ENCODE measurements at places on chromosomes 6 and 20.

- no peak for DNase-seq
Observed at GRCh38 chr6:128821116-128821515, 61.8 kb upstream of the LAMA2 start.

GRCh38 chr6:82248273-82248735 lies 760 bp upstream of the IBTK start:
- no peak for DNase-seq

GRCh38 chr6:167122827-167123657 lies at the start of gene CCR6:
Gene CCR6, plus strand, starts transcription at chr6:167123096. Its CDS starts 13,039 bp downstream, at chr6:167136135.
- no peak for DNase-seq

DNA sequence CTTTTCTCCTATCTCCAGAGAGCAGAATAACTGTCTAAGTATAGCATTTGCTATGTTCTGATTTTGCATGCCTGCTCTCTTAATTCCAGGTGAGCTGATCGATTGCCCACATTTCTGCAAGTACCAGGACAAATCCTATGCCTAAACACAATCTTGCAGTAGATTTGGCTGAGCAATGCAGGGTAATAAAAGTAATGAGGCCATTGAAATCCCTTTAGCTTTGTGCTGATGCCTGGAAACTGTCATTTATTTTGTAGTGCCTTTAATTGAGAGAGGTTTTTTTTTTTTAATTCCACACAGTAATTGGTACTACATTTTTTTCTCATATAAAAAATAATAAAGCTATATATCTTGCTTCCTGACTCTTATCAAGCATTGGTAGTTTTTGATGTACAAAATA lies 252.3 kb downstream of the NKAIN2 start:
- no peak for DNase-seq

DNA sequence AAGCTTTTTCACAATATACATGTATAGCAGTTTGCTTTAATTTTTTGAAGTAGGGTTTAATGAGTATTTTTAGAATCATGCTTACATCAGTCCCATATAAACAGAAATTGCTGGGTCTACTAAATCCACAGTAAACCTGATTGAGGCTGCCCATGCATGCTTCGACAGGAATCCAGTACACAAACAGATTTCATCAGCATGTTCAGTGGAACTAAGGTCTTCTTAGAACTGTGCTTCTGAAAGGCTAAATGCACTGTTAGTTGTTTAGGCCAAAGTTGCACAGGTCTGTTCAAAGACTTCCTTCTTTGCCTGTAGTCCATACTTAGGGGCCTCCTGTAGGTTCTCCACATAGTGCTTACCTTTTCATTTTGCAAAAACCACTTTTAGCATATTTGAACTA lies 42.5 kb upstream of the THBS2 start:
- no peak for DNase-seq

DNA sequence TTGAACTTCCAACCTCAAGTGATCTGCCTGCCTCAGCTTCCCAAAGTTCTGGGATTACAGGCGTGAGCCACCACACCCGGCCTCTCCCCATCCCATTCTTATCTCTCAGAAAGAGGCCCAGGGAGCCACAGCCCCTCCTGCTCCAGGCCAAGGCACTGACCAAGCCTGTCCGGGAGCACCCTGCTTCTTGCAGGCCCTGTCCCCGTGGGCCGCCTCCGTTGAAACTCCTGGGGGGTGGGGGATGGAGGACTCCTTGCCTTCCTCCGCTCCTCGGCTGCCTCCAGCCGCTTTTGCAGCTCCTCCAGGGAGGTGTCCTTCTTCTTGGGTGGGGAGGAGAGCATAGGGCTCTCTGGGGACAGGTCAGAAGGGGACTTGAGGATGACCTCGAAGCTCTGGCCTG lies 9.7 kb downstream of the STMN3 start:
- no peak for DNase-seq

- DNase-seq = no peak
Observed at GRCh38 chr6:6663421-6664135, 75.1 kb downstream of the LY86 start.

DNA sequence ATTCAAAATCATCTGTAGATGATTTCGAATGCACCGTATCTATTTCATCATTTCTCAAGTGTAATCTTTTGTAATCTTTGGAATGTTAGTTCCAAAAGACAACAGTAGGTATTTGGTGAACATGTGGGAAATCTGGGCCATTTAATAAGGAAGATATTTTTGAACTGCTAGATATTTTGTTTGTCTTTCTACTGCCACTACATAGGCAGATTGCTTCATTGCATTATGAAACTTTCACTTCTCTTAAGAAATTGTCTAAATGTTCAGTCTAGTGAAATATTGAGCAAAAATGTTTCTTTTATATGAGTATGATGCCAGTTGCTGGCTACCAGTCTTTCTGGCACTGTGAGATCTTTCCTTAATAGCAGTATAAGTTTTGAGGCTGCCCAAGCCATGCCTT lies 527.8 kb upstream of the RNF217 start:
- no peak for DNase-seq

DNA sequence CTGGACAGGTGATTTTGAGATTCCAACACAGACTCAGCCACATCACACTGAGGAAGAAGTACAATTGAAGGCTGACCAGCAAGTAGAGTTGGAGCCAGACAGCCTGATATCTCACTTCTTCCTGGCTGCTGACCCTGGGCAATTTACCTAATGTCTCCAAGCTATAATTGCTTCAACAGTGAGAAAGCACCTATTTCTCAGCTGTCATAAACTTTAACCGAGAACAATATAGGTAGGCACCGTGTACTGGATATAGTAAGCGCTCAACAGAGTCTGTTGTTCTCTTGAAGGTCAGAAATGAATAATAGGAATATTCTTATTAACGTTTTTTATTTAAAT lies 28.3 kb downstream of the STX7 start:
- DNase-seq = no peak

DNA sequence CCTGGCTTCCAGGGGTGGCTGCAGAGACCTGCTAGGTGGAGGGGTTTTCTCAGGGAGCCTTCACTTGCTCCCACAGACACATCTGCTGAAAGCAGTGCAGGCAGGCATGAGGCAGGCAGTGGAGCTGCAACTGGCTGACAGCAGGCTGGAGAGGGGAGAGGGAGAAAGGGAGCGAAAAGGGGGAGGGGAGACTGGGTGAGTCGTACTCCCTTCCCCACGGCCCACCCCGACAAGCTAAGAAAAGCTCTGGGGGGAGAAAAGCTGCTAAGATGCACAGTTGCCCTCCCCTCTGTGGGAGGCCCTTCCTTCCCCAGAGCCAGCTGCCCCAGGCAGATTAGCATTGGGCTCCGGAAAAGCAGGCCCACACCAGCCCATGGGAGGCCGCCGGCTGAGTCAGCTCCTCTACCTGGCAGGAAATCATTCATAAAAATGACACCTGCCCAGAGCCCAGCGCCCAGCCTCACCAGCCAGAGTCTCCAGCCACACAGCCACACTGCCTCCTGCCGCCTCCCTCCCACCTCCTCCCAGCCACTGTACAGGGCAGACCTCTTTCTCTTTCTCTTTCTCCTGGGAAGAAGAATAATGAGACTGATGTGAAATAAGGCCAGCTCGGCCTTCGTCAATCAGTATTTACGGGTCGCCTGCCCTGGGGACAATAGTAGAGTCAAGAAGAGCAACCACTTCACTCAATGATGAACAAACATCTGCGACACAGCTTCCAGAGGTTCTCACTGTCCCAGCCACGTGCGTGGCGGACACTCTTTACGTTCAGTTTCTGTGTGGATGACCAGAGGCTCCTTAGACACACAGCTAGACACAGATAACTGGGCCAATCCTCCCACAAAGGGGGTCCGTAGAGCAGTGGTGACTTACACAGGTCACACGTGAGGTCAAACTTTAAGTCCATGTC lies 7.7 kb upstream of the C20orf203 start:
- DNase-seq = no peak

DNA sequence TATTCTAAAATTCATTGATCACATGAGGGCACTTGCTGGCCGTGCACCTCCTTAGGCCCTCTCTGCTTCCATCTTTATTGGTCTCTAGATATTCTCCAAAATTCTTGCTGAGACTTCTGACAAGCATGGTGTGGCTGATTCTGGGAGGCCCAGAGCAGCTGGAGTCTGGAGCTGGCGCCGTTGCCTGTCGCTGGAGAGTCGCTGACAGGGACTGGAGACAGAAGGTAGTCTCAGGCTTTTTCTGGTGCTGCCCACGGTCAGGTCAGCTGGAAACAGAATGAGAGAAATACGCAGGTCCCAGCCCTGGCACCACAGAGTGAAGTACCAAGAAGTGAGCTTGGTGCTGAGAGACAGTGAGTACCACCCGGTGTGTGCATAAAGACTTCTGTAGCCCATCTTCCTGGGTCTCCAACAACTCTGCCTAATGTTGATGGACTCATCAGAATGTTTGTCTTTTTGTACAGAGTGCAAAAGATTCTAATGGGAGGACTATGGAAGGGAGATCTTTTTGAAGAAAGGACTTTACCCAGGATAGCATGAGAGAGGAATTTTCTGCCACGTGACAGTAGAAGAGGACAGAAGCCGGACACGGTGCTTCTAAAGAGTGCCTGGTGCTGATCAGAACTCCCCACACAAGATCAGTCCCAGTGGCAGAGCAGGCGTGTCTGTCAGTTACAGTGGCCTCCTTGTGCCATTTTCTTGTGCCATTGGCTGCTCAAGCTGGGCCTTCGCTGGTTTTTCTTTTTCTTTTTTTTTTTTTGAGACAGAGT lies 1.8 kb upstream of the ALDH8A1 start:
- no peak for DNase-seq

- DNase-seq = no peak
Observed at GRCh38 chr6:29486577-29486976, 1.2 kb downstream of the MAS1L start.

GRCh38 chr6:24858177-24858653 lies 59.5 kb upstream of the ARMH2 start:
- no peak for DNase-seq

DNA sequence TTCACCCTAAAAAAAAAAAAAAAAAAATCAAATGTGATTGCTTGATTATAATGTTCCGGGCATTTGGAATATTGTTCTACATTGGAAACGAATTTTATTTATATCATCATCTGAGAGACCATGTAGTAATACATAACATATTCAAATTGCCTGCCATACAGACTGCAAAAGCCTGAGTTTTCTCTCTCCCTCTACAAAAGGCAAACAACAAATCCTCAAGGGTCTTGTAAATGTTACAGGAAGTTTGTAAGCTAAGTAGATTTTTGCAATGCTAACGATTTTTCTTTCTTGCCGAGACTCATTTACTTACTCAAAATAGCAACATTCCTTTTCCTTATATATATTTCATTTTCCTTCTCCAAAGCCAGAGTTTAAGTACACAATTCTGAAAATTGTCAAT lies 49.0 kb upstream of the HTR1E start:
- DNase-seq = no peak

GRCh38 chr20:18738055-18738454 lies 75.5 kb upstream of the SCP2D1 start:
- DNase-seq = no peak

DNA sequence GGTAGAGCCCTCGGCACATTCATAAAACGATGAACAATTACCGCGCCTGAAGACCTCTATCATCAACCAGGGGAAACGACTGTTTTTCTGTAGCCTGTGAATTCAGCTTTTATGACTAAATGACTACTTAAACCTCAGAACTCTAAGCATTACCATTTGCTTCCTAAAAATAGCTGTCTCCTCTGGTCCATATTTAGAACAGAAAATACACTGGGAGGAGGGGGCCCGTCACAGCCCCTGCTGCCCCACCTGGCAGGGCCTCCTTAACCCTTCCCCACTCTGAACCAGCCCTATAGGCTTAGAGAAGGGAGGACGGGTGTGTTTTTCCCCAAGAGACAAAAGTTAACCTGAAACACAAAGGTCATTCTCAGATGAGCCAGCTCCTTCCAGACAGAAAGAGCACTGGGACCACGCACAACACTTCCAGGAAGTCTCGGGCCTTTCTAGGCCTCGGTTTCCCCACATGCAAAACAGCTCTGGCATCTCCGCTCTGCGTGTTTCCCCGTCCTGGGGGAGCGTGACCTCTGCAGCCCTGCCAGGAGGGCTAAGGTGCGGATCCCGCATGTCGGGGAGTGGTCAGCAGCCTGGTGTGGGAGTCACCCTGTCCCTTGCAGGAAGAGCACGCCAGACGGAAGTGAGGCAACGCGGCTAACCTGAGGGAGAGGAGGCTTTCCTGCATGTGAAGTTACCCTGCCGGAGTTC lies 193.9 kb downstream of the DLL1 start:
- no peak for DNase-seq

DNA sequence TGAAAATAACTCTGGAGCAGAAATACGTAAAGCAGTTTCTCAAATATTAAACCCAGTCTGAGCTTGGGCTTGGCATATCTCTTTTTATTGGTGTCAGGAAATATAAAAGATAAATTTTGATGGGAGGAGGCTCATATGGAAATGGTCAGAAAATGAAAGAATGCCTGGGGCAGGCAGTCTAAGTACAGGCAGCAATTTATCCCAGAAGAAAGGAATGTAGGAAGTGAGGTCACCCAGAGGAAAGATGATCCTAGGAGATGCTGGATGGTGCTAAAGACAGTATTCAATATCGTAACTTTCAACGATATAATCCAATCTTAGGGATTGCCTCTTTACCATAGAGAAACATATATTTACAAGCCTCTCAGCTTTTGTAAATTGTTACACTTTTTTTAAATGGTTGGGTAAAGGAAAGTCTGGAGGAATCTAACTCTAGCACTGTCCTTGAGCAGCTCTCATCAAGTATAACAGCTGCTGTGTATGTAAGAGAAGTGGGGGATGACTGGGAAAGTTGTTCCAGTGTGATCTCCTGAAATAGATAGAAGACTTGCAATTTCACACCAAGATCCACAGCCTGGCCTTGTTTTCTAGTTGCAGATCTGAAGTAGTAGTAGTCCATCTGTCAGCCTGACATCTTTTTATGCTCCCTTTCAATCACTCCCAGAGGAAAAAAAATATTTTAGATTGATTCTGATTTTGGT lies 256.9 kb upstream of the SASH1 start:
- DNase-seq = no peak

- no peak for DNase-seq
Observed at GRCh38 chr6:148556410-148556809, 190.4 kb upstream of the UST start.

DNA sequence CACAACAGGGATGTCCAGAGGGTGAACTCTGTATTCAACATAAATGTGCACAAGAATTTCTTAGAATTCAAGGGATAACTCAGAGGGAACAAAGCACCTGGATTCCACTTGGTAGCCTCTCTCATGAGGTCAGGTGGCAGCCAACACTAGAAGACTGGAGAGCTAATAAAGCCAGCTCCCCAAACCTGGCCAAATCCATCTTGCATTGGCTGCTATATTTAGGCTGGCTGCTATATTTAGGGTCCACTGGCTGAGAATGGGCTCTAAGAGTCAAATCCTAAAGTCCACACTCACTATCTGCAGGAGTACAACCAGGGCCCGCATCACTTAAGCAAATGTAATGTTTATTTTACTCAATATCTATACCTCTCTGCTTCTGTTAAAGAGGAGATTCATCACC lies 20.0 kb downstream of the TBC1D7 start:
- DNase-seq = no peak

DNA sequence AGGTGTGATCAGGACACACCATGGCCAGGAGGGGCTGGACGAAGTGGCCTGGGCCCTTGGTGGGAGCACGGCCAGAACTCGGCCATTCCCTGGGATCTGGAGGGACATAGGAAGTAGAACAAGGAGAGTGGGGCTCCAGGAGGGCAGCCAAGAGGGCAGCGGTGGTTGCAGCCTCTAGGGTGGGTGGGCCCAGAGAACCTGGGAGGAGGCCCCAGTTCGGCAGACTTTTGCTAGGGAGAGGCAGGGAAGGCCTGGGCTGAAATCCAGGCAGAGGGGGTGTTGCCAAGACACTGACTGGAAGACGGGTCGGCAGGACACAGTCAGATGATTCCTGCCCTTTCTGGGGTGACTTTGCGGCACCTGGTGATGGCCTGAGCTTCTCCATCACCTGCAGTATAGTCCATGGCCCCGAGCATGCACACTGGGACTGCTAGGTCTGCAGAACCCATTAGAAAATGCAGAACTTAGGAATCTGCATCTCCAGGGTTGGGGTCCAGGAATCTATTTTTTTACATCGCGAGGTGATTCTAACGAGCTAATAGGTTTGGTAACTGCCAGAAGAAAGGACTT lies 224.8 kb downstream of the SYNDIG1 start:
- no peak for DNase-seq

Data from stimulated activated CD4-positive, alpha-beta T cell treated with anti-CD3 and anti-CD28 coated beads, Interleukin-1b, Interleukin-23, amount 100 ng/mL, for 4 hours (primary cell).